NB4 (cell line): ENCODE measurements at places on chromosomes 2 and 18.

GRCh38 chr2:96143848-96144480, 1.3 kb downstream of the DUSP2 start:
- DNase-seq: peak; percentile 58

DNA sequence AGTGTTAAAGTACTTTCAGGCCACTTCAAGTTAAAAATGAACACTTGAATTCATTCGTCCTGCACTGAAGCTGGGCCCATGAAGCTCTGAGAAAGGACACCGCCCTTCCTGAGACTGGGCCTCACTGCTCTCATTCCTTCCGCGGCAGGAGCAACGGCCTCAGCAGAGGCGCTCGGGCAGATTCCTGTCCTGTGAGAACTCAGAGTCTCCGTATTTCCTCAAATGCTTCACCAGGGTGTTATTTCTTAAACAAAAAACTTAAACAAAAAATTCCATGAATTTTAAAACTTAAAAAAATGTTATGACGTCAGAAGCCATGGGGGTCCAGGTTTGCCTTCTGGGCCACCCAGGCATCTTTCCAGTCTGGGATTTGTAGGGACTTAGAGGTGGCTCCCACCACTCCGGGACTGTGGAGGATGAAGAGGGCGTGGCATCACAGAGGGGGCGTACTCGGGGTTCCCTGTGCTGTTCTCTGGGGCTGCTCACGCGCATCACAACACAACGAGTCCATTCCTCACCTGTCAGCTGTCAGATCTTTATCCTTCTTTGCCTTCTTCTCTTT, 115.9 kb upstream of the ASB18 start:
- no peak for DNase-seq

DNA sequence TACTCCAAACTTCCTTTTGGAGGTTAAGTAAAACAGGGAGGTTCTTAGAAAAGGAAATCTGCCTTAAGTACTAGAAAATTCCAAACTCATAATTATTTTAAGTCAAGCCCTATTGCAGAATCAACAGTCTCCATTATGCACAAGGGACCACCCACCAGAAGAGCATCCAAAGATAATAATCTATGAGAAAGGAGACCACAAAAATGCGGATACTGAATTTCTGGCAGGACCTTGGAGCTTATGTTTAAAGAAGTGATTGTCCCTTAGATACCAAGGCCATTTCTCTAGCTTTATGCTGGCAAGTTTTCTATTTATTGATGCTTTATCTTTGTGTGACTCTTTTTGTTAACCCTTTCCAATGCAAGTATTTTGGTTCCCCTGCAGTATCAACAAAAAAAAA, 404.0 kb upstream of the MMADHC start:
- DNase-seq: no peak

GRCh38 chr18:40356168-40356567, 1598.9 kb upstream of the PIK3C3 start:
- DNase-seq: no peak

GRCh38 chr18:36559149-36559857, 261.8 kb downstream of the FHOD3 start:
- no peak for DNase-seq

GRCh38 chr18:59649591-59649990, 47.6 kb downstream of the CCBE1 start:
- DNase-seq: no peak

DNA sequence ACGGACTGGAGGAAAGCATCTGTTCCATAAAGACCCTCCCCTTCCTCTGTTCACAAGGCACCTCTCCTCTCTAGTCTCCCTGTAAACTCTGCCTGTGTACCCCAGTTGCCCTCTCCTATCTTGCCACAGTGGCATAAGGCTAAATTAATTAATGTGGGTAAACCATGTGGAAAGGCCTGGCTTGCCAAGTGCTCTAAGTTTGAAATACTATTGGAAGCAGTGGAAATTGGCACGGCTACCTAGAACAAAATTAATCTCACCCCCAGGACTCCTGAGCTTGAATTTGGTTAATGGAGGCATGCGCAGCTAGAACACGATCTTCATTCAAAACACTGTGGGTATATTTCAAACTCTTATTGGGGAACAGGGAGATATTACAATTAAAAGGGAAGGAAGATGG, 19.2 kb upstream of the SLC14A2 start:
- no peak for DNase-seq

DNA sequence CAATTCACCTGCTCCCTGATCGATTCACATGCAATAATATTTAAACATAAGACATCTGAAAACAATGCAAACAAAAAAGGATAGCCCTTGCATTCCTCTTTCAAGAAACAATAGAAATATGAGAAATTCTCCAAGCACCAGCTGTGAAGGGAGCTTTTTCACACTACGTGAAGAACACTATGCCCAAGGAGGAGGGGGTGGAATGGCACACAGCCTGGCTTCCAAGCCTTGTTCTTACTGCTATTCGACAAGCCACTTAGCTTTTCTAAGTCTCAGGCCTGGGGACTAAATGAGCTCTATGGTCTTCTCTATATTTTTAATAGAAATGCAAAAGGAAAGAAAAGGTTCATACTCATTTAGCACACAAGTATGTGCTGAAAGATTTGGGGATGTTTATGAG, 92.2 kb upstream of the CHRNA1 start:
- no peak for DNase-seq

DNA sequence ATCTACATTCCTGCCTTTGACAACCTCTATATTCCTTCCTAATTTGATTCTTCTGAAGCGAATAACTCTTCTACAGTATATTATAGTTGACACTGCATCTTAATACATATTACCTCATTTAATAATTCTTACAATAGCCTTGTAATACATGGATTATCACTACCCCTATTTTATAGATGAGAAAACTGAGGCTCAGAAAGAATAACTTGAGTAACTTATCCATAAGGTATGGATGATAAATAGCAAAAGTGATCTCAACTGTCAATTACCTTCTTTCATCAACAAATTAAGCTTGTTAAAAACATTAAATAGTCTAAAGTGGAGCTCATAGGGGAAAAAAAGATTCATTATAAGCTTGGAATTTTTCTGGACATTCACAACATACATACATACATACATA, 4.6 kb downstream of the VPS54 start:
- DNase-seq: no peak

DNA sequence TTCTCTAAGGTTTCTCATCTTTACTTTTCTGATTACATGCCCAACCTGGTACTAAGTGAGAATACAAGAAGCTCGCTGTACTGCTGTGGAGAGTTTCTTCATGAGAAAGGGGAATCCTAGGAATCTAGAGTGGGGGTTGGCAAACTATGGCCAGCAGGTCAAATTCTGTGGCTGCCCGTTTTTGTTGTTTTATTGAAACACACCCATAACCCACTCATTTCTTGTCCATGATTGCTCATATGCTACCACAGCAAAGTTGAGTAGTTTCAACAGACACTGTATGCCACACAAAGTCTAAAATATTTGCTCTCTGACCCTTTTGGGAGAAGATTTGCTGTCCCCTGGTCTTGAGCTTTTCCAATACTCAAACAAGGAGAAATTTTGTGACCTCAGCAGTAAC, 58.8 kb downstream of the C2orf74 start:
- DNase-seq: no peak

- peak; percentile 74 for DNase-seq
Observed at GRCh38 chr2:60556576-60557485, 3.4 kb upstream of the BCL11A start.

GRCh38 chr18:46040747-46041104, 31.3 kb downstream of the PSTPIP2 start:
- DNase-seq: peak; percentile 12

GRCh38 chr2:142825861-142826260, 51.6 kb upstream of the KYNU start:
- DNase-seq: no peak

GRCh38 chr2:10036095-10036884, 7.1 kb upstream of the KLF11 start:
- DNase-seq: peak; percentile 32

GRCh38 chr18:55384551-55385275, 203.3 kb downstream of the TCF4 start:
- peak; percentile 39 for DNase-seq

DNA sequence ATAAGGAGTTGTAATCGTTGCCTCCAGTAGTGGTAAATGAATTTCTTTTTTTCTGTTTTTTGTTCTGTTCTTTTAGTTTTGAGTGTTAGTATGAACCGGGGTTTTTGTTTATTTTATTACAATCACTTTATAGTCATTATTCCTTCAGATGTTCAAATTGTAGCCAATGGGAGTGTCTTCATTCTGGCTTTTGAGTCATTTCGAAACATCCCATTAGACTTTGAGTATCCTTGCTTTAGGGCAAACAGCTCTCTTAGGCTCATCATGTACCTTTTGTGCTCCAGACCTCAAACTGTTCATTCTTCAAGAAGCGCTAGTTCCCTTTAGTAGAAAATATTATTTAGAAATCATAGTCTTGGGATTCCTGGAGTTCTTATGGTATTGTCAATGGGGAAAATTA, 54.2 kb upstream of the PAX3 start:
- DNase-seq: no peak

DNA sequence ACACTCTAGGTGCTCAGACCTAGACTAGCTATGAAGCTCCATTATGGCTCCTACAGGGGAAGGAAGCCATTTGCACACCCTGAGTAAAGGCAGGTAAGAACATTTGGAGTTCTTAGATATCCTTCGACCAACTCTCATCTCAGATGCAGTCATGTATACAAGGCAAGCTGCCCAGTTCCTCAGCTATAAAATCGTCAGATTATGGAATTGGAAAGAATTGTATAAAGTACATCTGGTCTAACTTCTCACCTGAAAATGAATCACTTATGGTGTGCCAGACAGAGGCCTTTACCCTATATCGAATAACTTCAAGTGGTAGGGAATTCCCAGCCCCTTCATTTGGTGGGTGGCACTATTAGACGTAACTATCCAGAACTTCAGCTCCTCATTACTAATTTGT, 79.3 kb downstream of the VIT start:
- no peak for DNase-seq

GRCh38 chr18:42107691-42108450, 152.8 kb downstream of the PIK3C3 start:
- no peak for DNase-seq

DNA sequence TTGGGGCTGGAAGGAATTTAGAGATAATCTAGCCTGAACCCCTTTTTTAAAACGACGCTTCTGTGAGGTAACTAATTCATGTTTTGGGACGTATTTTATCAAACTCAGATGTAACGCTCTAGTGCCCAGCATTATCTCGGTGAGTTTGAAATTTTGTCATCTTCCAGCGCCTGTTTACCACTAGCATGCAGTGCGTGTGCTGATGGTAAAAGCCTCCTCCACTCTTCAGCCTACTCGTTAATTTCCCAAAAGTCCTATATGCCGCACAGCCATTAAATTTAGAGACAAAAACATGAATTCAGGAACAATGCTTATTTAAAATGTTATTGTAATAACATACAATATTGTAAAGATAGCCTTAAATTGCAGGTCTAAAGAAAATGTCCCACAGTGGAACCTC, 2.8 kb downstream of the ZCCHC2 start:
- no peak for DNase-seq

GRCh38 chr18:76131738-76132137, 363.3 kb downstream of the ZNF516 start:
- DNase-seq: peak; percentile 40

- DNase-seq: no peak
Observed at GRCh38 chr2:122908159-122908558, 1116.9 kb upstream of the CNTNAP5 start.

DNA sequence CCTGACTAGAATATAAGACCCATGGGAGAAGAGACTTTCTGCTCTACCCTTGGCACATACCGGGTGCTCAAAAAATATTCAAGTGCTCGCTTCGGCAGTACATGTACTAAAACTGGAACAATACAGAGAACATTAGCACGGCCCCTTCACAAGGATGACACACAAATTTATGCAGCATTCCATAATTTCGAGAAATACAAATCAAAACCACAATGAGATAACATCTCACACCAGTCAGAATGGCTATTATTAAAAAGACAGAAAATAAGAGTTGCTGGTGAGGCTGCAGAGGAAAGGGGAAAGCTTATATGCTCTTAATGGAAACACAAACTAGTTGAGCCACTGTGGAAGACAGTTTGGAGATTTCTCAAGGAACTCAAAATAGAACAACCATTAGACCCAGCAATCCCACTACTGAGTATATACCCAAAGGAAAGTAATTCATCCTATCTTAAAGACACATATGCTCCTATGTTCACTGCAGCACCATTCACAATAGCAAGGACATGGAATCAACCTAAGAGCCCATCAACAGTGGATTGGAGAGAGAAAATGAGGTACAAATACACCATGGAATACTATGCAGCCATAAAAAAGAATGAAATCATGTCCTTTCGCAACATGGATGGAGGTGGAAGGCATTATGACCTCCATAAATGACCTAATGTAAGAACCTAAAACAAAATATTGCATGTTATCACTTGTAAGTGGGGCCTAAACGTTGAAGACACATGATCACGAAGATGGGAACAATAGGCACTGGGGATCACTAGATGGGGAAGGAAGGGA, 71.6 kb upstream of the CYP1B1 start:
- DNase-seq: no peak

DNA sequence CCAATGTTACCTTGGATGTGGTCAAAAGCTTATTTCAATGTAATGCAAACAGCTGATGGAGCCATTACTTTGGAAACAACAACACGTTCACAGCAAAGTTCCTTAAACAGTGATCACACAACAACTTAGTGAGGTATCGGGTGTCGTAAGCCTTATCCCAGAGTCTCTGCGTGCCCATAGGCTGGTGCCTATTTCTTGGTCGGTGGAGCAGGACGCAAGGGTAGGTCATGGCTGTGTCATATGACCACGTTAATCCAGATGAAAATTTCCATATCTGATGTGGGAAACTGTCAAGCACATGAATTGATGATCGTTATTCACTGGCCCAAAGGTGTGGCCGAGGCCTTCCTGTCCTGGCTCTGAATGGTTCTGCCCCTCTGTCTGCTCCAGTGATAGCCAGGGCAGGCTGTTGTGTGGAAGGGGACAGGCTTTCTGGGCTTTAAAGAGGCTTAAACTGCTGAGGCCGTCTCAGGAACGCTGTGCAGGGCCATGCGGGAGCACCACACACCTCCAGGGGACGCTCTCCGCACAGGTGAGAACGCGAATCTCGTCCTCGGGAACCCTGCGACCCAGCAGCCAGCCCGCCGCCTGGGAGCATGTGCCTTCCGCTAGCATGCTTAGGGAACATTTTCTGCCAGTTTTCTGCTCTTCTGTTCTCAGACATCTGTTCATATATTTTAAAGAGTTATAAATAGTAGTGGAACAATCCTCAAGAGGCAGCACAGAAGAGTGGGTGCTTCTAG, 90.6 kb downstream of the KCTD1 start:
- DNase-seq: no peak

DNA sequence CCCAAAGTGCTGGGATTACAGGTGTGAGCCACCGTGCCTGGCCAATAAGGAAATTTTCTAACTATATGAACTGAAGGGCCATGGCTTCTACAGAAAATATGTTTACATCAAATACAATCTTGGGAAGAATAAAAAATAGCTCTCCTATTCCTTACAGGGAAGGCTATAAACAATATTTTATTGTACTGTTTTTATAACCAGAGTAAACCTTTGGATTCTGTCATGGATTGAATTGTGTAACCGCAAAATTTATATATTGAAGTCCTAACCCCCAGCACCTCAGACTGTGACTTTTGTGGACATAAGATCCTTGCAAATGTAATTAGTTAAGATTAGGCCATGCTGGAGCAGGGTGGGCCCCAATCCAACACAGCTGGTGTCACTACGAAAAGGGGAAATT, 8.3 kb downstream of the HSBP1L1 start:
- no peak for DNase-seq
